ENCODE measurements at places on chromosomes 6 and 20. TPM values are rescaled to one million over a fixed set of nuclear protein-coding genes. Genes with fewer than 3 reads are reported as not detected.

DNA sequence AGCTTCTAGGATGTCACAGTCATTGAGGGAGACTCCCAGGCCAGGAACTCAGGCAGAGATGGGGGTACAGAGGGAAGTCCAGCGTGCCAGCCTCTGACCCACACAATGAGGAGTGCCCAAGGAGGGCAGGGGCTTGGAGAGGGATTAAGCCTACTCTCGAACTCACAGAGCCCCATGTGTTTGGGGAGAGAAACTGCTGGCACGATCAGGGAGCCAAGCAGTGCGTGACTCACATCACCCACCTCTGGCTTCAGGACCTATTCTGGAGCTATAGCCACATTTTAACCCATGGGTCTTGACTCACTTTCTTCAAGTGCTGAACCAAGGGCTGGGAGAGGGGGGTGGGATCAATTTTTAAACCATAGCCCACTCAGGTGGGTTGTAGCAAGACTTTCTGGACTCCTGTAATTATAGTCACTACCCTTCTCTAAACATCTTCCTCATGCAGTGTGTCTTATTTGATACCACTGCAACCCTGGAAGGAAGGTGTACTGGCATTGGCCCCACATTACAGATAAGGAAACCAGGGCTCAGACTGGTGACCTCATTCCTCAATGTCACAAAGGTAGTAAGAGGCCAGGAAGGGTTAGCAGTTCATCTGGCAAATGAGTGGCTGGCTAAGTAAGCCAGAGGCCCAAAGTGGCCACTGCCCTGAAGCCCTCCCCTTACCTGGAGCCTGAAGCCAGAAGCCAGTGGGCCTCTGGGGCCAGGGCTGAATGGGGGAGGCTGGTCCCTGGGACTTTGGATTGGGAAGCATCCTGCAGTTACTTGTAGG lies 12.0 kb downstream of the FOXP4 start:
- no peak for DNase-seq

DNA sequence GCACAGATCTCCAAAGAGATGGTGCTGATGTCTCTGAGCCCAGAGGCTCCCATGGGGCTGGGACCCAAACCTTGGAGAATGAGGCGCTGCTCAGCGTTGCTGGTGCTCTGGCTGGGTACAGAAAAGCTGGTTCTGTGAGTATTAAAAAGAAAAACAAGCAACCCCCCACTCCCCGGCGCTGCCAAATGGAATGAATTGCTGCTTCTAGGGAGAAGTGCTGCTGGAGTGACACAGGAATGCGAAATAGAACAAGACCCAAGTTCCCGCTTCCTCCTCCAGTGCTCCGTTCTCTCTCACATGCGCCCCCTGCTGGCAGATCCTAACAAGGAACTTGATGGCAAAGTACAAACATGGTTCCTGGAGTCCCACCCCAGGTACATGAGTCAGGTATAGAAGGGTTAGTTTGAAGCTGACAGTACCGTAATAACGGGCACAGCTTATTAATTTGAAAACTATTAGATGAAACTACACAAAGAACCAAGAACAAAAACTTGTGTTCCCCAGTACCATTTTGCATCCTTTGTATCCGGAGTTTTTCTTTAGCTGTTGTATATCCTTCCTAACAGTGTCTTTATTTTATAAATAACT lies 2.1 kb upstream of the DDX27 start:
- DNase-seq = peak; percentile 97

DNA sequence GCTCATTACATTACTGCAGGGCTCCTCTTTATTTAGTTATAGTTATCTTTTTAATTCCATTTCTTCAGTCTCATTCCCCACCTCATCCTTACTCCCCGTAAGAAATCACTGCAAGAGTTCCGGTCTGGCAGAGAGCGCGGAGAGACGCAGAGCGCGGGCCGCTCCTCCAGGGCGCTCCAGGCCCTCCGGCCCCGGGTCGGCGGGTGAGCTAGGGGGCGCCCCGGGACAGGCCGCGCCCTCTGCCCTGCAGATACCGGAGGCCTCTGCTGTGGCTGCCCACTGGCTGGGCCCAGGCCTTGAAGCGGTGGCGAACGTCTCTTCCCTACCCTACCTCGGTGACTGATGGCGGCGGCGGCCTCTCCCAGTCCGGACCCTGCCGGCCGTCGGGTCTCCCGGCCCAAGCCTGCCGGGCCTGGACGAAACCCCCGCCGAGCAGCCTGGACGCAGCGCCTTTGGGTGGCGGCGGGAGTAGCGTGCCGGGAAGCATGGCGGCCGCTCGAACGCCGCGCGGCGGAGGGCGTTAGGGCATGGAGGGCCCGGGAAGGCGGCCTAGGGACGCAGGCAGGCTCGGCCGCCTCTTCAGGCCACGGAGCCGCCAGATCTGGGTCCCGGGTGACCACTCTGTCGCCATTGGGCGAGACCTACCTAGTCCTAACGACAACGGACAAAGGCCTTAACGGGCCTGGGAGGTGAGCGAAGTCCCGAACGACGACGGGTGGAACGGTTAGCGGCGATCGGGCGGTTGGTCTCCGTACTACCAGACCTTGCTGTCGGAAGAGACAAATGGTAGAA lies 16.4 kb upstream of the HMGN4 start:
- DNase-seq = peak; percentile 75

GRCh38 chr6:10390495-10391298 lies 24.2 kb downstream of the TFAP2A start:
- no peak for DNase-seq

- DNase-seq = no peak
These were observed 92.1 kb downstream of the SYNJ2 start for GRCh38 chr6:158073776-158074175.

- DNase-seq = peak; percentile 45
These were observed 152.1 kb downstream of the TFAP2C start for GRCh38 chr20:56781108-56781739.

DNA sequence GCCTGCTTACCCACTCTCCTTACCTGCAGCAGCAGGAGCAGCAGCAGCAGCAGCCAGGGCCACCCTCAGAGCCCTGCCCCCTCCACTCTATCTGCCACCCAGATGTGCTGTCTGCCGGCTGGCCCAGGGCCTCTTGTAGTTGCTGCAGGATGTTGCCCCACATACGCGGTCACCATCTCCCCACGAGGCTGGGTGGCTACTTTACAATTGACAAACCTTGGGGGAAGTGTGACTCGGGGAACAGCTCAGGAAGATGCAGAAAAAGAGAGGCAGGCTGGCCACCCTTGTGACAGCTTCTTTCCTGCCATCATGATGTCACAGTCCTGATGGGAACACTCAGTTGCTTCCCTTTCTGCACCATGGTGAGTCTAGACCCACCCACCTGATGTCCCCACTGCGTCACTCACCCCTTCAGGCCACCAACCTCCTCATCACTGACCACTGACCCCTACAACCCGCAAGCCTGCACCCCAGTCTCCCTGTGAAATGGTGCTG lies 14.5 kb downstream of the TREM1 start:
- DNase-seq = peak; percentile 34

GRCh38 chr20:2698186-2698817 lies 5.7 kb downstream of the EBF4 start:
- no peak for DNase-seq

GRCh38 chr6:35435074-35435837 lies 16.9 kb upstream of the FANCE start:
- peak; percentile 50 for DNase-seq

GRCh38 chr6:67802771-67803170 lies 832.3 kb upstream of the ADGRB3 start:
- no peak for DNase-seq

- DNase-seq = no peak
These were observed 39.6 kb downstream of the RNF217 start for GRCh38 chr6:125001684-125002405.

DNA sequence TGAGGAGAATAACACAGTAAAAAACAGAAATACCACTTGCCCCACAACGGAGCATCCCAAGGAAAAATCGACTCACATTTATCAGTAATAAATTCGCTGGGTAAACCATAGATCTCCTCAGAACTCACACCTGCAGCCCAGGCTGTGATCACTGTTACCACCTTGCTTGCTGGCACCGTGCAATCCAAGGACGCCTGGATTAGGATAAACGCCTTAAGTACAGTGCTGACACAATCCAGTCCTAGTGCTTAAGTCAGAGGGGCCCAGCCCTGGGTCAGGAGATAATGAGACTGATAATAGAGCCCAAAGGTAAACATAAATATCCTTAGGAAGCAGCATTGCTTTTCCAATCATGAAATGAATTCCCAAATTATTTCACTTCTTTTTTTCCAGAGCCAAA lies 62.5 kb downstream of the EPB41L2 start:
- DNase-seq = no peak

DNA sequence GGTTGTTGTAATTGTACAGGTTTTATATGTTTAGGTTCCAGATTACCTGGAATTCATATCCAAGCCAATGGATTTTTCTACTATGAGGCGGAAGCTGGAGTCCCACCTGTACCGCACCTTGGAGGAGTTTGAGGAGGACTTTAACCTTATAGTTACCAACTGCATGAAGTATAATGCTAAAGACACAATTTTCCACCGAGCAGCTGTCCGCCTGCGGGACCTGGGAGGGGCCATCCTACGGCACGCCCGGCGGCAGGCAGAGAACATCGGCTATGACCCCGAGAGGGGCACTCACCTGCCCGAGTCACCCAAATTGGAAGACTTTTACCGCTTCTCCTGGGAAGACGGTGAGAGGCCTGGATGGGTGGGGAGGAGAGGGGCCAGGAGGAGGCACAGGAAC lies 13.6 kb downstream of the BRPF3 start:
- DNase-seq = no peak

DNA sequence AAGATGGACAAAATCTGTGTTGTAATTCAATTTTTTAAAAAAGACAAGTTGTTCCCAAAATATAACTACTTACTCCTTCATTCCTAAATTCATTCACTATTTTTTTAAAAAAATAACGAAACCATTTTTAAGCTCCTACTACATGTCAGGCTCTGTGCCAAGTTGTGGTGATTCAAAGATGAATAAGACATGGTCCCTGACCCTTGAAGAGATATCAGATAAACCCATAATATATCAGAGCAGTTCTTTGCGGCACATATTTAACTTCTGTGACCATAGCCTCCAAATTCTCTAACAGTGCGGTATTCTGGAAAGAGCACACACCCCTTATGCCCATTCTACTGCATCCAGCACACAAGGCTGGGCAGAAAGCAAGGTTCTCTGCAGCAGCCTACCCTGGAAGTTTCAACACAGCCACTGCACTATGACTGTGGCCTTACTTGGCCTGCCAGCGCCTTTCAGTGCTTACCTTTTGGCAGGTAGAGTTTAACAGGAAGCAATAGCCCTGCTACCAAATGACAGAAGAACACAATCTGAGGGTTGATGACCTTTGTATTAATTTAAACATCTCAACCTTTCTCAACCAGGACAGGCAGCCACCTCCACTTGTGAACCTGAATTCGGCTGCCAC lies 406.5 kb downstream of the BTBD9 start:
- DNase-seq = no peak

DNA sequence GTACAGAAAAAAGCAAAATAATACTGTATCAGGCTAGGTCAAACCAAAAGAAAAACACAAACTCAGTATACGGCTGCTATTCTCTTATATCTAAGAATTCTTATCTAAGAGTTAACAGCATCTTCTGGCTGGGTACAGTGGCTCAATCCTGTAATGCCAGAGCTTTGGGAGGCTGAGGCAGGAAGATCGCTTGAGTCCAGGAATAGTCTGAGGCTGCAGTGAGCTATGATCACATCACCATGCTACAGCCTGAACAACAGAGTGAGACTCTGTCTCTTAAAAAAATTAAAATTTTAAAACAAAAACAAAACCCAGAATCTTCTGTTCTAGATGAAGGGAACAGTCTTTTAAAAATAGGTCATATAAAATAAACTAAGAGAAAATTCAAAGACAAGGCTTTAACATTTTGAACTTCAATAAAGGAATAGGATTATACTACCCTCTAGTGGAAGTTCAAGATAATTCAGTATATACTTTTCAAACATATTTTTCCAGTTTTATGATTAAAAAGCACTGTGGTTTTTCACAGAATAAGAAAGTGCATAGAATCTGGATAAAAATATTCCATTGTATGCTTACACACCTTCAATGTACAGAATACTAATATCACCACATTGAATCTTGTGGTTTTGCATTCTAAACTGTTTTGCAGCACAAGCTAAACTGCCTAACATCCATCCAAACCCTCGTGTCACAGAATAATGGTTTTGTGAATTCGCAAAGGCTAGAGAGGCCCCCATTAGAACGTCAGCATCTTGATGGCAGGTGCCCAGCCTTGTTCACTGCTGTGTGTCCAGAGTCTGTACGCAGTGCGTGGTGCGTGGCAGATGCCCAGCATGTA lies 39.3 kb downstream of the DTNBP1 start:
- no peak for DNase-seq

GRCh38 chr20:5662769-5663168 lies 87.4 kb upstream of the SHLD1 start:
- DNase-seq = no peak

DNA sequence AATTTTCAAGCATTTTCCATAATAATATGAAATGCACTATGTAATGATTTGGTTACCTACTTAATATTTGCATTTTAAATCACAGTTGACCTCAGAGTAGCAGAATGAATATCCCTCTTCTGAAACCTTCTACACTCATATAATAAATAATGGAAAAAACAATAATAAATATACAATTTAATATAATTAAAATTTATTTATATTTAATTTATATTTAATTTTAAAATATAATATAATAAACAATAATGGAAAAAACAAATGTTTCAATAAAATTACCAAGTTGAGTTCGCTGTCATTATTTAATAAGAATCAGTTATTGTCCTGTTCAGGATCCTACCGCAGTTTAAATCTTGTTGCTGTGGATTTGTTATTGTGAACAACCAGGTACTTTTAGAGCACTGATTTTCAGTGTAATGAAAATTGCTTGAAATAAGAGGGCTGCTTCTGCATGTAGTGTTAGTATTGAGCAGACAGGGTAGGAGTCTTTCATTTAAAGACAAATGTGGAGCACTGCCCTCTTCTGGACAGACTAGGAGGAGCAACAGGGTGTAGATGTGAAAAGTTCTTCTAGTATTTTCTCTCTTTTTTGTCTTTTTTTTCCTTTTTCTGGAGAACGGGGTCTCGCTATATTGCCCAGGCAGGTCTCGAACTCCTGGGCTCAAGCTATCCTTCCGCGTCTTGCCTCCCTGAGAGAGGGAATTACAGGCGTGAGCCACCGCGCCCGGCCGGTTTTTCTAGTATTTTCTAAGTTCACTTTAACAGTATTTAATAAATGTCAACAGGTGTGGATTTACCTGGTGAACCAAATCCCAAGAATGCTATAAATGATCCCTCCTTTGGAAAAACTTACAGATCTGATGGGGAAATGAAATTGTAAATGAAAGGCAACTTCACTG lies 13.6 kb downstream of the TRAPPC3L start:
- peak; percentile 56 for DNase-seq

DNA sequence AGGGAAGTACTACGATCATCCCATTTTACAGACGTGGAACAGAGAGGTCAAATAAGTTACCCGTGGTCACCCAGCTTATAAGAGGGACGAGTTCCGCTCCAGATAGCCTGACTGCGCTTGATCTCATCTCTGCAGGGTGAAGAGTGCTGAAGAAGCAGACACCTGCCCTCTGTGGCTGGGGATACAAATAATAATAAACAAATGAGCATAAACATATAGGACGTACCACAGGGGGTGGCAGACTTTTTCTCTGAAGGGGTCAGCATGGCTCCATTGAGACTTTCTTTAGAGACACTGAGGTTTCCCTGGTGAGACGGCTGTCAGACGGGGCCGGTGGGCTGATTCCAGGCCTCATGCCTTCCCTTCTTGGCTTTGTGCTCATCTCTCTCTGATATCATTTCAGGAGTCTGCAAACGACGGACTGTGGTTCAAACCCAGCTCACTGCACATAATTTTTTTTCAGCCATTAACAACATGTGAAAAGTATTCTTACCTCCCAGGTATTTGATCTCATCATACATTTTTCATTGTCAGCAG lies 47.1 kb downstream of the IRF4 start:
- DNase-seq = no peak

SIM1 gene
- not detected for total RNA-seq

SCRT2 gene
- total RNA-seq = not detected

GPRC6A gene
- not detected for total RNA-seq

RNF217 gene
- total RNA-seq = 32.7 TPM

NKX2-4 gene
- not detected for total RNA-seq

All from stomach (tissue), 19 donors.